ENCODE measurements at places on chromosomes 5 and 9.
A peak's percentile ranks its signal among the peaks of the same experiment; 100 is the strongest.

GRCh38 chr9:108854094-108854493 is 1.7 kb downstream of the ACTL7B start:
- no peak for DNase-seq

DNA sequence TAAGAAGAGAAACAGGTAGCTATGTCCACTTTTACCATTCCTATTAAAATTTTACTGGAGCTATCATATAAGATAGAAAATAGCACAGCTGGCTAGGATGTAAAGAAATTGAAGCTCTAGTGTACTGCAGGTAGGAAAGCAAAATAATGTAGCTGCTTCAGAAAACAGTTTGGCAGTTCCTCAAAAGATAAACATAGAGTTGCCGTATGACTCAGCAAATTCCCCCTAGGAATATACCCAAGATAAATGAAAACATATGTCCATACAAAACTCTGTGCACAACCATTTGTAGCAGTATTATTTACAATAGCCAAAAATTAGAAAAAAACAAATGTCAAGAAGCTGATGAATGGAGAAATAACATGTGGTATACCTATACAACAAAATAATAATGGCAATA is 64.6 kb upstream of the SHISAL2B start:
- DNase-seq = no peak

- no peak for DNase-seq
These were observed 4.8 kb downstream of the PSMB7 start for GRCh38 chr9:124410321-124410913.

- DNase-seq = no peak
These were observed 7.2 kb downstream of the GAPT start for GRCh38 chr5:58498340-58498942.

- no peak for DNase-seq
These were observed 29.2 kb downstream of the PCDHGC5 start for GRCh38 chr5:141517880-141518617.

- DNase-seq = no peak
These were observed 24.8 kb upstream of the RLN1 start for GRCh38 chr9:5364294-5365024.

DNA sequence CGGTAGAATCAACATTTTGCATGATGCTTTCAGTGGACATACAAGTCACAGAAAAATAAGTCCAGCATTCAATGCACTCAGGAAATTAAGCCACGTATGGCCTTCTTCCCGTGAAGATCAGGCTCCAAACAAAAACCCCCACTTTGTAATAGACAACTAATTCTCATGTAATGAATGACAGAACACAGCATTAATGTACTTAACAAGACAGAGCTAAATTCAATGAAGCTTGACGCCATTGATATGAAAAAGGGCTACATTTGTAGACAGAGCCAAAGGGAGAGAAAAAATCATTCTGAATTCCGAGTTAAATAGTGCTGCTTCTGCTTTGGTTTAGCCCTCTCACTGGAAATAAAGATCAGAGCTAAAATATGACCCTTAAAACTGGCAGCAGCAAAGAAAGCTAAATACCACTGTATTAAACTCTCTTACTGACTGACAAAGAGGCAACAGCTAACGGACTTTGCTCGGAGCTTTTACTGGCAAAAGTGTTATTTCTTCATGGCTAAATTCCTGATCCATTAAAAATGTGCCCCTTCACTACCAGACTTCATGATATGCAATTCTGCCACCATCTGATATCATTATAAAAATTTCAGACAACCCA is 250.5 kb downstream of the BNC2 start:
- no peak for DNase-seq

GRCh38 chr5:3351581-3352442 is 243.8 kb upstream of the IRX1 start:
- no peak for DNase-seq

DNA sequence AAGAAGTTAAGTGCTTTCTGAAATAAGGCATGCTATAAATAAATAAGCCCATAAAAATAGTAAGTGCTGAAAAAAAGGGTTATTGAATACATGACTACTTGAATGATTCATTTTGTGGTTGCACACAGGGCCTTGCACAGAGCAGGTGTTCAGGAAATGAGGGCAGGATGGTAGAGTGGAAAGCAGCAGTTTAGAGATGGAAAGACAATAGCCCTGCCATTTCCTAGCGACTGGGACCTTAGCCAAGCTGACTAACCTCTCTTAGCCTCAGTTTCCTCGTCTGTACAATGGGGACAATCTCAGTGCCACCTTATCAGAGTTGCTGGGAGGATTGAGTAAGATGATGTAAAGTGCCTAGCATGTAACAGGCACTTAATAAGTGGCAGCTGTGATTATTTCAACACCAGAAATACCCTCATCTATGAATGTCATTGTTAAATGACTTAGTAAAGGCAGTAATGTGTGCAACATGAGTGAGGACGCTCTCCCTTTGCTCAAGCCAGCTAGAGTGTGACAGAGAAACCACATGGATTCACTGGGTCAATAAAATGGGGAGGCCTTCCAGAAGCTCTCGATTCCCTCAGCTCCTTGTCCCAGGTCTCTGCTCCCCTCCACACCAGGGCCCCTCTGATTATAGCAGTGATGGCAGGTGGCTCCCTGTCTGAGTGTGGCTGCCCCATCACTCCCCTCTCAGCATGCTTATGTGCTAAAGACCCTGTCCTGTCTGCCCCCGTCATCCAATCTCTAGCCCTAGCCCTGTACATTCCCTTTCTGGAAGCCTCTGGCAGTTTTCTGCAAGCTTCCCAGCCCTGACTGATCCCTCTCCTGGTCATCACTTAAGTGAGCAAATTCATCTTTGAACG is 16.0 kb upstream of the PHF19 start:
- DNase-seq = no peak

- peak; percentile 76 for DNase-seq
These were observed 52.2 kb upstream of the DAB2IP start for GRCh38 chr9:121598965-121599871.

DNA sequence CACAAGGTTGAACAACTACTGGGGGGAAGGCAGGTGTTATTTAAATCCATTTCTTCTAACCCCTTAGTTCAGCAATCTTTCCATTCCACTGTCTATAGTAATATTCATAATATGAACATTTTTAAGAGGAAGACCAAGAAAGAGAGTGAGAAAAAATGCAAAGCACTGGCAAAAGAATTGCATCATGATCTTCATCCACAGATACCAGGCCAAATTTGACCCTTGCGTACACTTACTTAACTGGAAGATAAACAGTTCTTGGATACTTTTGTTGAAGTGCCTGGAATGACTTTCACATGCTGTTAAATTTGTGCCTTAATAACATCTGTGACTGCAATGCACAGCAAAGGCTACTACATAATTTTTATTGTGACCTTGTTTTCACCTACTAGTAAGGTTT is 1.8 kb downstream of the PFDN1 start:
- DNase-seq = no peak

DNA sequence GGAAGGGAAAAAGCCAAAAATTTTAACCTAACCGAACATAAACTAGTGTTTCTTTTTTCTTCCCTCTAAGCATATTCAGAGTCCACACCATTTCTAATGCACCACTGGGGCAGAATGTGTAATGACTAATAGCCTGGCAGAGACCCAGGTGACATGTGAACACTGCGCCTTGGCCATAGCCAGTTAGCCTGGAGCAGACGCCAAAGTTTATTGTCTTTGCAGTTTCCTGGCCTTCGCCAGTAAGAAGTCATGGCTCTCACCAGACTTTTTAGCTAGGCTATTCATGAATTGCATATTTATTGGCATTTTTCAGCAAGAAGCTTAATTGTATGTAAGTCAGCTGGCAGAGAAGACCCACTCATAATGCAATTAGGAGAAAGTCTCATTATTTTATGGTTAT is 182.8 kb upstream of the SLC27A6 start:
- peak; percentile 60 for DNase-seq

DNA sequence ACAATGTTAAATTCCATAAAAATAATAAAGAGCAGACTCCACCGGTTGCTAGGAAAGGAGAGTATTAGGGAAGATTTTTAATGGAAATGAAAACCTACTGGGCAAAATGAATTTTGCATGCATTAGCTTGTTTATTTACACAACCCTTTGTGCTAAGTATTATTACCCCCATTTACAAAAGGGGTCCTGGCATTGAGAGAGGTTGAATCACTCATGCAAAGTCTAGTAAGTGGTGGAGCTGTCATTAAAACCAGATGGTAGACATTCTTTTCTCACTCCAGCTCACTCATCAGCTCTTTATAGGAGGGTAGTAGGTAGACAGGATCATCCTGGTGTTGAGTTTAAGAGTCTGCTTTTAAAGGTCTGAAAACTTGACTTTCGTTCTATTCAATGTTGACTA is 395.1 kb downstream of the PLK2 start:
- DNase-seq = no peak

- no peak for DNase-seq
These were observed 399.1 kb upstream of the PIK3R1 start for GRCh38 chr5:67816456-67816855.

- no peak for DNase-seq
These were observed 14.9 kb upstream of the C5orf63 start for GRCh38 chr5:127088251-127088650.

- no peak for DNase-seq
These were observed 50.6 kb downstream of the SIL1 start for GRCh38 chr5:139147483-139148087.

GRCh38 chr5:95664204-95664786 is 17.7 kb downstream of the RFESD start:
- no peak for DNase-seq

- DNase-seq = no peak
These were observed 1342.1 kb upstream of the C9orf72 start for GRCh38 chr9:28915202-28915930.

DNA sequence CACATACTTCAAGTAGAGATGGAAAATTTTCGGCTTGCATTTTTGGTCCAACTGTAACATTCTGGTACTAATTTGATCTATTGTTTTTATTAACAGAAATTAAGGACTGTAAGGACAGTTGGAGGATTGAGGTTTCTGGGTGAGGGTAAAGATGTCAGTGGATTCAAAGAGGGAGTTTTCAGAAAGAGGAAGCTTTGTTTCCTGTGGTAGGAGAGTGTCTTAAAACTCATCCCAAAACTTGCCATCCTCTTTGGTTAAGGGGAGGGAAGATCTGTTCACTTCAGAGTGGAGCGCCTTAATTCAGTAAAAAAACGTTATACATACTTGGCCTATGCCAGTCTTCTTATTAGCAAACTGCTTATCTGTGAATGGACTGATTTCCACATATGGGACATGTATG is 13.8 kb downstream of the CNTRL start:
- no peak for DNase-seq

DNA sequence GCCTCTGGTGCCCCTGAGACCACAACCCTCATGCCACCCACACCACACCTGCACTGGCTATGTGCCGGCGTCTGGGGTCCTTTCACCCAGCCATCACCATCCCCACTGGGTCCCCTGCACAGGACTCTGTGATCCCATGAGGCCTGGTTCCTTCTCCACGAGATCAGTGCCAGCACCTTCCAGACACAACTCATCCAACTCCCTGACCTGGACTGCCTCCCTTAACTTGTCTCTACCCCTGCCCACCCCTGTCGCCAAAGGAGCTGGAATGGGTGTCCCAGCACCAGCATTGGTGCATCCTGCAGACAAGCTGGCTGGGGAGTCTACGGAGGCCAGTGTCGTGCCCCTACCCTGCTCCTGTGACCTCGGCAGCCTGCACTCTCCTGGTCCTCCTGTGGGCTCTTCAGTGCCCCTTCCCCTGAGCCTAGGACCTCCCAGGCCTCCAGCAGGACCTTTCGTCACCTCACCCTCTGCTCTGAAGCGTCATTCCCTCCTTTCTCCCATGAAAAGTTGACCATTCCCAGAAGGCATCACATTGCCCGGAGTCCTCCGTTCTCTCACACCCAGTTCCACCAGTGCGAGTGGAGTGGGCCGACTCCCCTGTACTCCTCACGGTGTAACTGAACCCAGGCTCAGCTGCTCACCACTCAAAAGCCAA is 87.7 kb downstream of the NSUN2 start:
- no peak for DNase-seq

DNA sequence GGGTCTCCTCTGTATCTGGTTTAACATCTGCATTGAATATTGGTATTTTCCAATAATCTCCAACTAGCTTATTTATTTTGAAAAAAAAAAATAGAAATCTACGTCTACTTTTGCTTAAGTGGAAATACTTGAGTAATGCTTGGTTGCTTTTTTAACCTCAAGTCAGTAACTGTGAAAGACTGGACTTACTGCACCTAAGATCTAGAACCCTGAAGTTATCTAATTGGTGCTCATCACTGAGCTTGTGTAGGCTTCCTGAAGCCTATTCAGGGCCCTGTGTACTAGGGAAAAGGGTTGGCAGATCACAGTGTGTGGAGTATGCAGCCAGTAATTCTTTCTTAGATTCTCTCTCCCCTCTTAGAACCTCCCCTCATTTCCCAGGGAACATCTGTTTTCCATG is 16.2 kb downstream of the SLC1A1 start:
- no peak for DNase-seq

- no peak for DNase-seq
These were observed 130.1 kb upstream of the OSMR start for GRCh38 chr5:38715696-38716095.

DNA sequence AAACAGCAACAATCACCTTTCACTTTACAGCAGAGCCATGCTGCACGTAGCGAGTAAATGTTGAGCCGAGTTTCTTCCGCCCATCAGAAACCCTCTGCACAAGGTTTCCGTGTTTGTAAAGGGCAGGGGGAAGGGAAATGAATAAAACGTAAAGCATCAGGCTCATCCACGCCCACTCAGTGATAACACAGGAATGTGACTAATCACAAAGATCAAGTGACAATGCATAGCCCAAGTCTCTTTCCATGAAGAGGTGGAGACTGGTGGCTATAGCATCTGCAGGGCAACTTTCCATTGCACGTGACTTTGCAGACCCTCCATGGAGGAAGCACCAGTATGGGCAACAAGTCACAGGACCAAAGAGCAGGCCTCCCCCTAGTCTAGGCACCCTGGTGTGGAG is 56.6 kb downstream of the CAMSAP1 start:
- DNase-seq = no peak

DNA sequence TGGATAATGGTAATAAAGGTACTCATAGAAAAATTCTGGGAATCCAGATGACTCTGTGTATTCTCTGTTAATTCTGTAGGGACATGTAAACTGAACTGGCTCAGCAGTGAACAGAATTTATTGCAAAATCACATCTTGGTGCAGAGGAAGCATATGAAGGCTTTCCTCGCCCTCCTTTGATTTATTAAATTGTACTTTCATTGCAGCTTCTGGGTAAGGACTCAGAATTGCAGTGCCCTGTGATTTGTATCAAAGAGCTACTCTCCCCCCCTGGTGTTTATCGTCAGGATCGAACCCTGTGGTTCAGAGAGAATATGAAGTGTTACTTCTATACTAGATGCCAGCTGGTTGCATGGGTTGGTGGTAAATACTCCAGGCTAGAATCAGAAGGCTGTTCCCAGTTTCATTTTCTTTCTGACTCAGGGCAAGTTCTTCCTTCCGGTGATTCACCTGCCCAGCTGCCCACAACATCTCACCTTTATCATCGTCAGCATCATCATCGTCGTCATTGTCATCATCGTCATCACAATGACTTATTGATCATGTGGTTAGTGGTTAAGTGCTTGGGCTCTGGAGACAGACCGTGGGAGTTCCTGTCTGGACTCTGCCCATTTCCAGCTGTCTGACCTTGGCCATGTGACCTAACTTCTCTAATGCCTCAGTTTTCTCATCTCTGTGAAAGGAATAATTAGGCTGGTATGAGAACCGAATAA is 238.8 kb downstream of the ARHGAP26 start:
- peak; percentile 4 for DNase-seq

GRCh38 chr9:34994260-34994899 is 4.8 kb downstream of the DNAJB5 start:
- DNase-seq = no peak

- DNase-seq = no peak
These were observed 27.3 kb downstream of the SMC5 start for GRCh38 chr9:70285981-70286598.
